Amniotic stem cell (primary cell): ENCODE measurements at places on chromosomes 3 and 15.

DNA sequence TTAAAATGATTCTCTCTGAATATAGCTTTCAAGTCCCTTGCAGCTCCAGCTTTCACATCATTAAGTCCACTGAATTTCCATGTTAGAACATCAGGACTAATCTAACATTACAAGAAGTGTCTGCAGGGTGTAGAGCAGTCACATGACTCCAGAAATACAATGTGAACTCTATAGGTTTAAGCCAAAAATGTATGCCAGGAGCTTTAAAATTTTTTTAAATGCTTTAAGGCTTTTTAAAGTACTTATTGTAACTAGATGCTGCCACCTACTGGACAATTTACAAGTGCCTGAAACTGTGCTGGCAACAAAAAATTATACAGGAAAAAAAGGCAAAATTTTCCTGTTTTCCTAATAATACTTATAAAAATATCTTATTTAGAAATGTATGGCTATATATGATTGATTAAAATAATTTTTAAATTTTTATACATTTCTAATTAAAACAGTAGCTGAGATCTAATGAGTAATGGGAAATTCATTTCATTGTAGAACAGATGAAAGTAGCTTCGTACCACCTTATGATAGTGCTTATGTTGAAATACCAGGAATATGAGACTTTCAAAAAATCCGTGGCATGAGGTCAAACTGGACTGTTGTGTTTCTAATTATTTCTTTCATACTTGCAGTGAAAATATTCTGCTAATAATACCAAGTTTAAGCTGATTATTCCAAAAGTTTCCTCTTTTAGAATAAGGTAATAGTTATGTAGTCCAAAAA, 25.7 kb downstream of the FSIP1 start:
- peak; percentile 71 for DNase-seq

DNA sequence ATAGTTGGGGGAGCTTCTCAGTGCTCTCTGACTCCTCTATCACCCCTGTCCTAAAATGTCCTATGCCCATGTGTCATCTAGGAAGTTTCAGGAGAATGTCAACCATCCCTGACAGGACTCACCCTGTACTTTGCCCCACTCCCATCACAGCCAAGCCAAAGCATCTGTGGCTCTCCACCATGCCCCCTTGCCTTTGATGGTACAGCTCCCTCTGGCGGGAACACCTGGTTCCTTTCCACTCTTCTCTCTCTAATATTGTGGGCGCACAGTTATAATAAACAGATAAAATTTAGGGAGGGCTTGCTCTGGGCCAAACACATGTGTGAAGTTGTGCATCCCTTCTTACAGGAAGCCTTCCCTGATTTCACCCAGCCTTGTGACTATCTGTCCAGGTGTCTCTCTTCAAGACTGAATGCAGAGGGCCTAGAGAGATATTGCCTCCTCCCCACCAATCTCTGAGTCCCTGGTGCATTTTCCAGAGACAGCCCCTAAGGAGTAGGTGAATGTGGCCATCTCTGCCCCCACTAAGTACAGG, 62.8 kb downstream of the ISG20 start:
- no peak for DNase-seq

DNA sequence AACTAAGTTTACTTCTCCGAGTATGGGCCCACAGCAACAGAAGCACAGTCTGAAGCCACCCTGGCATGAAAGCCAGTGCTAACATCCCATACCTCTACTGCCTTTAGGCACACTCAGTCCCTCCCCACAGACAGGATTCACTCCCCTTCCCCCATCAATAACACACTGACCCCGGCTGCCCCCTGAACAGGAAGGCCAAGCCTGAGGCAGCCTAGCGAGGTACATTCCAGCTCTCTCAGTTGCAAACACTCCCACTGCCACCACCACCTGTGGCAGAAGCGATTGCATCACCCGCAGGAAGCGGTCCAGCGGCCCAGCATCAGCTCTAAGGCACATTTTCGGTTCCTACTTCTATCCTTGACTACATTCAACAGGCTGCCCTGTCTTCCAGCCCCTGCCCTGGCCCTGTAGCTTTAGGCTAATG, 7.0 kb upstream of the BMF start:
- no peak for DNase-seq

DNA sequence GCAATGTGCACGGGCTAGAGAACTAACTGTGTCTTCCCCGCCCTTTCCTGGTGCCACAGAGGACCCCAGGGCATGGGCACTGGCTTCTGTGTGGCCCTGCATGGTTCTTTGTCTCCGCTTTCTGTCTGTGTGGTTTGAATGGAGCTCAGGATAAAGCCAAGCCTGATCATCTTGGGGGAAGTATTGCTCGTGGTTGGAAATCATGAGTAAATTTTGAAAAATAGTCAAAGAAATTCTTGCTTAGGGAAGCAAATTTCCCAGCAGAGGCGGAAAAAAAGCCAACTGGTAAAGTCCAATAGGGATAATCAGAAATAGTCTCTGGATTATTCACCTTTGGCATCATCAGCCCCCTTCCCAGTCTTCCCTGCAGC, 55.4 kb downstream of the MAGEF1 start:
- DNase-seq: no peak

DNA sequence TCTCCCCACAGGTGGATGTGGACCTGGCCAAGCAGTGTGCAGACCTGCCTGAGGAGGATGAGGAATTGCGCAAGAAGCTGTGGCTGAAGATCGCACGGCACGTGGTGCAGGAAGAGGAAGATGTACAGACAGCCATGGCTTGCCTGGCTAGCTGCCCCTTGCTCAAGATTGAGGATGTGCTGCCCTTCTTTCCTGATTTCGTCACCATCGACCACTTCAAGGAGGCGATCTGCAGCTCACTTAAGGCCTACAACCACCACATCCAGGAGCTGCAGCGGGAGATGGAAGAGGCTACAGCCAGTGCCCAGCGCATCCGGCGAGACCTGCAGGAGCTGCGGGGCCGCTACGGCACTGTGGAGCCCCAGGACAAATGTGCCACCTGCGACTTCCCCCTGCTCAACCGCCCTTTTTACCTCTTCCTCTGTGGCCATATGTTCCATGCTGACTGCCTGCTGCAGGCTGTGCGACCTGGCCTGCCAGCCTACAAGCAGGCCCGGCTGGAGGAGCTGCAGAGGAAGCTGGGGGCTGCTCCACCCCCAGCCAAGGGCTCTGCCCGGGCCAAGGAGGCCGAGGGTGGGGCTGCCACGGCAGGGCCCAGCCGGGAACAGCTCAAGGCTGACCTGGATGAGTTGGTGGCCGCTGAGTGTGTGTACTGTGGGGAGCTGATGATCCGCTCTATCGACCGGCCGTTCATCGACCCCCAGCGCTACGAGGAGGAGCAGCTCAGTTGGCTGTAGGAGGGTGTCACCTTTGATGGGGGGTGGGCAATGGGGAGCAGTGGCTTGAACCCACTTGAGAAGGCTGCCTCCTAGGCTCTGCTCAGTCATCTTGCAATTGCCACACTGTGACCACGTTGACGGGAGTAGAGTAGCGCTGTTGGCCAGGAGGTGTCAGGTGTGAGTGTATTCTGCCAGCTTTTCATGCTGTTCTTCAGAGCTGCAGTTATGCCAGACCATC, 8.6 kb downstream of the VPS18 start:
- no peak for DNase-seq

- DNase-seq: no peak
Measured at GRCh38 chr3:156793400-156793799, 32.8 kb upstream of the LEKR1 start.

- no peak for DNase-seq
Measured at GRCh38 chr3:60986552-60986951, 264.7 kb downstream of the FHIT start.

DNA sequence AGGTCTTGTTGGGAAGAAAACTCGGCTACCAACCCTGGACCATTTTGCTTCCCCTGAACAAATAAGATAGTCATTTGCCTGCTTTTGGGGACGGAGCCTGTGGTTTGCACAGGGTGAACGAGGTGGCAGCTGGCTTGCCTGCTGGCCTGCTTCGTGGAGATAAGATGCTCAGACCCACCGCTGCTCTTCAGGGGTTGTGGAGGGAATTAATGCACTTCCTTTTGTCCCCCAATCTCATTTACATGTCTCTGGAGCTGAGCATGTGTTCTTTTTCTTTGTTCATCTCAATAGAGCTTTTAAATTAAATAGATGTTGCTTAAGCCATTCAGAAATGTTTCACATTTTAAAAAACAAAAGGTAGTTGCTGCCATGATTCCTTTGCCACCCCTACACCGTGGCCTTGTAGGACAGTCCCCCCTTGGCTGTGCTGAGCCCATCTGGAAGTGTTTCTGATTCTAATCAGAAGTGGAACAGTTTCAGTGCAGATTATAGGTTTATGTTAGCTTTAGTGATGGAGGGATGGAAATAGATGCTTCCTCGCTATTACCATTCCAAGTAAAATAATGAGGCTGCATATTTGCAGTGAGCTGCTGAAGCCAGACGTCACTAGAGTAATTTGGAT, 25.6 kb downstream of the APBA2 start:
- no peak for DNase-seq

- no peak for DNase-seq
Measured at GRCh38 chr3:128294999-128295468, 141.8 kb downstream of the EEFSEC start.

DNA sequence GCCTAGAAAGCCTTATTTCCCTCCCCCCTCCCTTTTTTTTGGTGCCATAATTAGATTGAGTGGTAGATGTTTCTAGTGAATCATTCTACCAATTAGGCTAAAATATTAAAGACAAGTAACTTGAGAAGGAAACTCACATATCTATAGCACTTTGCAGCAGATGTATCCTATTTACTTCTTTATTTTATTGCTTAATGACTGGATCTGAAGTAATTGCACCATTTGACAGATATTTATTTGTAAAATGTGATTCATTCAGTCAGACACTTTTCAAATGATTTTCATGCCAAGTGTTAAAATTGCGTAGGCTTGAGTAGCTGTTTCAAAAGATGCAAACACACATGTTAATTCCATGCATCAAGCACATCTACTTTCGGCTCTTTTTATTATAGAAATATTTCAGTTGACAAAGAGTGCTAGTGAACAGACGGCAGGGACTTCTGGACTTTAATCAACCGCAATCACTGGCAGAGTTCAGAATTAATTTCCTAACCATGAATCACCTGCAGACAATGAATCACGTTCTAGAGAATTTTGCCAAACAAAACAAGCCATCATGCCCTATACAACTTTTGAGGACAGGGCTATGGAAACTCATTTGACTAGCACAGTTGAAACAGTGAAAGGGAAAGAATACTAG, 636.8 kb downstream of the MECOM start:
- DNase-seq: peak; percentile 23

GRCh38 chr3:176873261-176873660, 324.0 kb downstream of the TBL1XR1 start:
- no peak for DNase-seq

DNA sequence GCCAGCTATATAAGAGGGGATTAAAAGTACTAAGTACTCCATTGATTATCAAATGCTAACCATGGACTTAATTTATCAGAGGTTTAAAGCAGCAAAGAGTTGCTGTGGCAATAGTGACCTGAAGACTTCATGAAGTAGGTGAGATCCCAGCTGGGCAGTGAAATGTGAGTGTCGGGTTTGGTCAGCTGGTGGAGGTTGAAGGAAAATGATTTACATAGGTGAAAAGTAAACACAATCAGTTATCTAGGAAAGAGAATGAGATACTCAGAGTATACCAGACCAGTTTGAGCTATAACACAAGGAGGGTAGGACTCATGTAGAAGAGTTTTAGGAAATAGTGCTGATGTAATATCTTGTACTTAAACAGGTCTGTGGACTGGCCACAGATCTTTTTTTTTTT, 16.5 kb upstream of the FBXO22 start:
- DNase-seq: no peak

DNA sequence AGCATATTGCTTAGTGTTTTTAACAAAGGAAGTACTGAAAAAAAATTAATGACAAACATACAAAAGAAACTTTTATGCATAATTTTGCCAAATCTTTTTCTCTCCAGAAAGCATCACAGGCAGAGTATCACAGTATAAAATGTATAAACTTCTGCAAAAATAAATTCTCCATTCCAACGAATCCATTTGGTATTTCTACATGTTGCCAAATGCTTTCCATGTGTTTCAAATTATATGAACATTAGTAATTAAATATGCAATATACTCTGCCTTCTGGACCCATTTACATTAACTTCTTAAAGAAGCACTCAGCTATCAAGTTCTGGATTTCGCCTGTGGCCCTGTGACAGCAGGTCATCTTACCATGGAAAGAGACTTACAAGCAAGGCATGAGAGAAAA, 189.1 kb upstream of the ALCAM start:
- DNase-seq: no peak

DNA sequence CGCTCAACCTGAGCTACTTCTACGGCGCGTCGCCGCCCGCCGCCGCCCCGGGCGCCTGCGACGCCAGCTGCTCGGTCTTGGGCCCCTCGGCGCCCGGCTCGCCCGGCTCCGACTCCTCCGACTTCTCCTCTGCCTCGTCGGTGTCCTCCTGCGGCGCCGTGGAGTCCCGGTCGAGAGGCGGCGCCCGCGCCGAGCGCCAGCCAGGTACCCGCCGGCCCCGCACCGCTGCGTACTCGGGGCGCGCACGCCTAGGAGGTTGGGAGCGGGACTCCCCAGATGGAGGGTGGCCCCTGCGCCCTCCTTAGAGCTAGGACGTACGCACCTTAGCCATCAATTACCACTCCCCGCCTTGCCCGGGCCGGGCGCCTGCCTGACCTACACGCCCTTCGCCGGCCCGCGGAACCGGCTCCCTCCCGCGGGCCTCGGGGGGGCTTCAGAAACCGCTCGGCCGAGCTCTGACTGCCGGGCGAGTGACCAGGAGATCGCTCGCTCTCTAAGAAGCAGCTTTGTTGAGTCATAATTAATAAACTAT, 466 bp downstream of the NFKBIZ start:
- no peak for DNase-seq

DNA sequence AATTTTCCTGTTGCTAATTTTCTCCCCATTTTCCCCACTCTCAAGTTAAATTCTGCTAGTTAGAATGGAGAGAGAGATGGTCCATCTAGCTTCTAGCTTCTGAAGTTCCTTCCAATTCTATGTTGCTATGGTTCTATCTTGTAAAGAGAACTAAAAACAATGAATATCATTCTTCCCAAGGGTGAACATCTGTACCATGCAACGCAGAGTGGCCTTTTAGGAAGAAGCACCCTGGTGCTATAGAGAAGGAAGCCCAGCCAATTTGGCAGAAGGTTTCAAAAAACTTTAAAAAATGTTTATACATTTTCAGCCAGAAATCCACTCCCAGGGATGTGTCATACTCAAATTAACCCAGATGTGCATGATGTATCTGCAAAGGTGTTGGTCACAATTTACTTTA, 149.1 kb downstream of the SEMA6D start:
- DNase-seq: no peak

DNA sequence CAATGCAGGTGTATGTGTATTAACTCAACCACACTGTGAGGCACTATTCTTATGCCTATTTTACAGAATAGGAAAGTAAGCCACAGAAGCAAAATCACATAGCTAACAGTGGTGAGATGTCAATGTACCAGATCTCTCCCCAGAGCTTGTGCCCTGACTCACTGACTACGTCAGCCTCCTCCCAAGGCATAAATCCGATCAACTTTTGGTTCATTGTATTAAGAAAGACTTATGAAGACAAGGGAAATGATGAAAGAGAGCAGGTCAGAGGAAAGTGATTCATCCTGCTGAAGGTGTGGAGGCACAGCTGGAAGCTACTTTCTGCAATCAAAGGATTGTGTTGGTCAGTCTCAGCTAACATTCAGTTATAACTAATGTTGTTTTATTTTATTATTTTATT, 33.0 kb upstream of the SV2B start:
- no peak for DNase-seq
